Gastrocnemius medialis (tissue), 4 donors: ENCODE measurements at places on chromosomes 4 and X.

GRCh38 chrX:46573331-46573891 lies at the start of gene CHST7:
CHST7 (plus strand) TSS chrX:46573765; CDS start chrX:46573932, 167 bp downstream.
- no peak for DNase-seq

- no peak for DNase-seq
Observed at GRCh38 chr4:139333046-139333445, 30.8 kb upstream of the NDUFC1 start.

DNA sequence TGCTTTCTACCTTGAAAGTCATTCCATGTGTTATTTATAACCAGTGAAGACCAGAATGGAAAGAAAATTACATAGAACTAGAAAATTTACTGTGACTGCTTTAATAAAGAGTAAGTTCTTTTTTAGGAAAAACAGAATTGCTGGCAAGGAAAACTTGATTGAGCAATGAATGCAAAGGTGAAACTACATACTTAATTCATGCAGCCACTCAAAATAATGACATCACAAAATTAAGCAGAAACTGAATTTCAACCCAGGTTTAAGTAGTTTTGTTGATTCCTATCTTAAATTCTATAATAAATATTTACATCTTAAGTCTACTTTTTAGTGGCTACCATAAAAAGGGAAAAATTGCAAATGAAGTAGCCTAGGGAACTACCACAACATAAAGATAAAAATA lies 14.0 kb downstream of the CHM start:
- DNase-seq = no peak

DNA sequence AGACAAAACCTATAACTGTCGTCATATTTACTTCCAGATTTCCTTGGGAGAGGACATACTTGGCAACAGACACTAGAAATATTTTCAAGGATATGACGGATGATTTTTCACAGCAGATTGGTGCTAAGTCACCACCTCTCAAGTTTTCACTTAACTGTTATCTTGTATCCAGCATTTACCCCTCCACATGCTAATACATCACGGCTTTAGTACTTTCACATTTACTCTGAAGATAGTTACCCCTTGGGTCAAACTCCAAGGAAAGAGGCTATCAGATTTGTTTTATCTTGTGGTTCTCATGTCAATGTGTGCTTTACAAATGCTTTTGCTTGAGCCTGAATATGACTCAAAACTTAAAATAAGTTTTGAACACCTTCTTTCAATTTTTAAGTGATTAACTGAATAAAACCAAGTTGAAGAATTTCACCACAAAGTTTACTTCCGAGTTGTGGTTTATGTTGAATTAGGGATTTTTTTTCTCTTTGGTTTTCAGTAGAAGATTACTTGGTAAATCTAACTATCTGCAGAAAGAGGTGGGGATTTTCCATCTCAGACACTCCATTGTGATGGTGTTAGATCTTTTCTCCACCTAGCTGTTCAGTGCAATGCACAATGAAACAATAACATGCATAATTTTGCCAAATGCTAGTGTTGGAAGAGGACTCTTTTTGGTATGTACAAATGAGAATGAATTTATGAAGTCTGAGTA lies 75.4 kb upstream of the FAT1 start:
- DNase-seq = no peak

- DNase-seq = no peak
Observed at GRCh38 chr4:138233313-138234034, 8.7 kb downstream of the SLC7A11 start.
